Ecto neural progenitor cell (in vitro differentiated cells): ENCODE measurements at places on chromosomes 3 and 15.

DNA sequence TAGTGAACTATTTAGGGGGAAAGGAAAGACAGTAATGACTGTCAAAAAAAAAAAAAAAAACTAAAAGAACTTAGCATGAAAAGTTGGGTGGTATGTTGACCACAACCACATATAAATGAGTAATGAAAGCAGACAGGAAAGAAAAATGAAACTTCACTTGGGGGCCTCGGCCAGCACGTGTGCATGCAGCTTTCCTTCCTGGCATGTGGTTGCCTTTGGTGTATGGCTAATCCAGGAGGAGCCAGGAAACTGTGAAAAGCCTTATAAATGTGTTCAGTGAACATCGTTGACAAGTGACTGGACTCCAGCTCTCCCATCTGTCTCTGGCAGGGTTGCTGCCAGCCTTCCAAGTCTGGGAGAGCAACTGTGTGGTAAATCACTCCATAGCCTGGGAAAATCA is 195.1 kb downstream of the DTWD1 start:
- no peak for DNase-seq

DNA sequence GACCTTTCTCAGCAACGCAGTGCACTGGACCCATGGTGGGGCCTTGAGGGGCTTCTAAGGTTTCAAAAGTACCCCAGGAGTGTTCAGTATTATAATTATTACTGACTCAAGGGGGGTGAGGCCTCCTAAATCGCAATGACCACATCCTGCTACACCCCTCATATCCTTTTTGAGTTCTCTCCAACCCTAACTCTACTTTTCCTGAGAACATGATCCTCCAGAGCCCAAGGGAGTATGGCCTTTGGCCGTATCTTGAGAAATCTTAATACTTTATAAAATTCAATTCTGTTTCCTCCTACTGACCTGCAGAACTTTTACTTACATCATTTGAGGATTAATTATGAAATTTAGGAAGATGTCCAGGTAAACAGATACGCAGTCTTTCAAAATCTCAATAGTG is 30.4 kb upstream of the RARRES1 start:
- no peak for DNase-seq

DNA sequence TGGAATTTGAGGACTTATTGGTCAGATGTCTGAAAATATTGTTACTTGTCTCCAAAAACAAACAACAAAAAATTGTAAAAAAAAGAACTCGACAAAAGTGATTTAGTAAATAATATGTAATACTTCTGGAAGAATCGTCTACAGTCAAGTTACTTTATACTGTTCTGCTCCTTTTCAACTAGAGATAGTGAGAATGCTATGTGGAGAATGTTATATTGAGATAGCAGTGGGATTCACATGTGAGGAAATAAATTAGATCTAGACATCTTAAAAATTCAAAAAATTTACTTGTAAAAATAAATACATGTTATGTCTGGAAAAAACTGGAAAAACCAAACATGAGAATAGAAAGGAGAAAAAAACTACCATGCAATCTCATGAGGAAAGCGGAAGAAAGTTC is 64.9 kb downstream of the SGO1 start:
- no peak for DNase-seq

GRCh38 chr3:192422997-192423342 is 304.4 kb downstream of the FGF12 start:
- no peak for DNase-seq

DNA sequence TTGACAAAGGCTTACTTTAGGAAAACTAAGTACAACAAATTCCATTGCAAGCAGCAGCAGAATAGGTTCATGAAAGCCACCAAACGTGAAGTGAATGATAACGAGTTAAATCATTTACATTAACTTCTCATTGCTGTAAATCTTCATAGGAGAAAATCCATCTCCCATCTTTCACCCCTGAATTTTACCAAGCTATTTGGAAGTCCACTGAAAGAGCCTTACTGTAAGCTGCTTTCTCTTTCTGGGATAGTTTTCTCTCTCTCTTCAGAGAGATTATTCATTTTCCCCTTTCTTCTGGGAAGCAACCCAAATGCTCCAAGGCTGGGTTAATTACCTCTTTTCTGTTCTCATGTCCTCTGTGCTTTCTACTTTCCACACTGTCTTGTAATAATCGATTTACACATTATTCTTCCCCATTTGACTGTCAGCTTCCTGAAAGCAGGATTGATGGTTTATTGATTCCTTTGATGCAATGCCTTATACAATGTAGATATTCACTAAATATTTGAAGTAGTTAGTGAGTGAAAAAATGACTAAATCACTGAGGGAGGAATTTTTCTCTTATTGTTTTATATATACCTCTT is 914.3 kb upstream of the ARPP21 start:
- no peak for DNase-seq

GRCh38 chr15:85097250-85097649 is 115.6 kb downstream of the PDE8A start:
- DNase-seq, result no peak

- DNase-seq, result peak; percentile 78
Observed at GRCh38 chr3:53375019-53375418, 27.7 kb upstream of the DCP1A start.

DNA sequence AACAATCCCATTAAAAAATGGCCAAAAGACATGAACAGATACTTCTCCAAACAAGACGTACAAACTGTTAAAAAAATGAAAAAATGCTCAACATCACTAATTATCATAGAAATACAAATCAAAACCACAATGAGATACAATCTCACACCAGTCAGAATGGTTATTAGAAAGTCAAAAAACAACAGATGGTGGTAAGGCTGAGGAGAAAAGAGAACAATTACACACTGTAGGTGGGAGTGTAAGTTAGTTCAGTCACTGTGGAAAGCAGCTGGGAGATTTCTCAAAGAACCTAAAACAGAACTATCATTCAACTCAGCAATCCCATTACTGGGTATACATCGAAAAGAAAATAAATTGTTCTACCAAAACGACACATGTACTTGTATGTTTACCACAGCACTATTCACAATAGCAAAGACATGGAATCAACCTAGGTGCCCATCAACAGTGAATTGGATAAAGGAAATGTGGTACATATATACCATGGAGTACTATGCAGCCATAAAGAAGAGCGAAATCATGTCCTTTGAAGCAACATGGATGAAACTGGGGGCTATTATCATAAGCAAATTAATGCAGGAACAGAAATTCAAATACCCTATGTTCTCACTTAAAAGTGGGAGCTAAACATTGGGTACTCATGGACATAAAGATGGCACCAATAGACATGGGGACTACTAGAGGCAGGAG is 51.5 kb downstream of the MYO1E start:
- DNase-seq, result no peak

GRCh38 chr3:126982126-126982470 is 817 bp upstream of the PLXNA1 start:
- no peak for DNase-seq

- no peak for DNase-seq
Observed at GRCh38 chr3:52518723-52519444, 14.8 kb downstream of the NT5DC2 start.

DNA sequence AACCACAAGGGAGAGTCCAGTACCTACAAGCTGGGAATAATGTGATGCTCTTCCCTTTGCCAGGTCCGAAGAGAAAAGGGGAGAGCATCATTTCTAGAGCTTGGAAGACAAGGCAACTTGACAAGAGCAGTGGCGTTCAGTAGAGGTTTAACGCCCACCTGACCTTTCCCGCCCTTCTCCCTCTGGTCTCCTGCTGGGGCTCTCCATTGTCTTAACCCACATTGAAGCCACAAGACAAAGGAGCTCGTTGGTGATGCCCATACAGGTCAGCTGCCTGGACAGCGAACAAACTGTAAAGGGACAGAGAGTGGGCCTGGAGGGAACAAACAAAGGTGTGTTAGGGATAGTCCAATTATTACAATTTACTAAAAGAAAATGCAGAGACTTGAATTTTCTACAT is 13.1 kb upstream of the DUT start:
- no peak for DNase-seq

DNA sequence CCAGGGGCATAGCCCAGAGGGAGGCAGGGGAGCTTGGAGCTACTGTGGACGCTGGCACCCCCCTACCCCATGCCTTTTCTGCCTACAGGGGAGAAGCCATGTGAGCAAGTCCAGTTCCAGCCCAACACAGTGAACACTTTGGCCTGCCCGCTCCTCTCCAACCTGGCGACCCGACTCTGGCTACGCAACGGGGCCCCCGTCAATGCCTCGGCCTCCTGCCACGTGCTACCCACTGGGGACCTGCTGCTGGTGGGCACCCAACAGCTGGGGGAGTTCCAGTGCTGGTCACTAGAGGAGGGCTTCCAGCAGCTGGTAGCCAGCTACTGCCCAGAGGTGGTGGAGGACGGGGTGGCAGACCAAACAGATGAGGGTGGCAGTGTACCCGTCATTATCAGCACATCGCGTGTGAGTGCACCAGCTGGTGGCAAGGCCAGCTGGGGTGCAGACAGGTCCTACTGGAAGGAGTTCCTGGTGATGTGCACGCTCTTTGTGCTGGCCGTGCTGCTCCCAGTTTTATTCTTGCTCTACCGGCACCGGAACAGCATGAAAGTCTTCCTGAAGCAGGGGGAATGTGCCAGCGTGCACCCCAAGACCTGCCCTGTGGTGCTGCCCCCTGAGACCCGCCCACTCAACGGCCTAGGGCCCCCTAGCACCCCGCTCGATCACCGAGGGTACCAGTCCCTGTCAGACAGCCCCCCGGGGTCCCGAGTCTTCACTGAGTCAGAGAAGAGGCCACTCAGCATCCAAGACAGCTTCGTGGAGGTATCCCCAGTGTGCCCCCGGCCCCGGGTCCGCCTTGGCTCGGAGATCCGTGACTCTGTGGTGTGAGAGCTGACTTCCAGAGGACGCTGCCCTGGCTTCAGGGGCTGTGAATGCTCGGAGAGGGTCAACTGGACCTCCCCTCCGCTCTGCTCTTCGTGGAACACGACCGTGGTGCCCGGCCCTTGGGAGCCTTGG is 5.6 kb downstream of the CIB1 start:
- no peak for DNase-seq

DNA sequence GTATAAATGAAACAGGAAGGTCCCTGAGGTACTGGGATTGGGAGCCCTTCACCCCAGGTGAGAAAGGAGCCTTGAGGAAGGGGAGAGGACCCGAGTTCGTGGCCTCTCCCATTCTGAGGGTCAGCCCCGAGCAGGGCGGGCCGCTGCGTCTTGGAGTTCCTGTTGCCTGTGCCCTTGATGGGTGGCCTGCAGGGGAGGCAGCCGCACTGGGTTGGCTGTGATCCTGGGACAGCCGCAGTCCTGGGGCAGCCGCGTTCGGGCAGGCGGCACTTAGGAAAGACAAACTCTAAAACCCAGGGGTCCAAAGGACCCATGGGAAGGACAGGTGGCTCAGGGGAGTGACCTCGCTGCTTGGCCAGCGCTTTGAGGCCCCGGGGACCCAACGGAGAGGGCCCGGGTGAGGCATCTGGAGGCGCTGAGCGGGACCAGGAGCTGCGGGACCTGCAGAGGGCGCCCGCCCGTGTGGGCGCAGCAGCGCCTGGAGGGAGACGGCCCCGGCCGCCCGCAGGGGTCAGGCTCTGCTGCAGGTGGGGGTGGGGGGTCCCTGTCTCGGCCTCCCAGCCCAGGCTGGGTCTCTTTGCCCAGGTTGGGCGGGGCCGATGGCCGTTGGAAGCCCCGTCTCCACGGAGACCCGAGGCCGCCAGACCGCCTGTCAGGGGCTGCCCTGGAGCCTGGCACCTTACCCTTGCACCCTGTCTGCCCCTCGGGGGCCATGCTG is 65.1 kb downstream of the HMCES start:
- peak; percentile 81 for DNase-seq

DNA sequence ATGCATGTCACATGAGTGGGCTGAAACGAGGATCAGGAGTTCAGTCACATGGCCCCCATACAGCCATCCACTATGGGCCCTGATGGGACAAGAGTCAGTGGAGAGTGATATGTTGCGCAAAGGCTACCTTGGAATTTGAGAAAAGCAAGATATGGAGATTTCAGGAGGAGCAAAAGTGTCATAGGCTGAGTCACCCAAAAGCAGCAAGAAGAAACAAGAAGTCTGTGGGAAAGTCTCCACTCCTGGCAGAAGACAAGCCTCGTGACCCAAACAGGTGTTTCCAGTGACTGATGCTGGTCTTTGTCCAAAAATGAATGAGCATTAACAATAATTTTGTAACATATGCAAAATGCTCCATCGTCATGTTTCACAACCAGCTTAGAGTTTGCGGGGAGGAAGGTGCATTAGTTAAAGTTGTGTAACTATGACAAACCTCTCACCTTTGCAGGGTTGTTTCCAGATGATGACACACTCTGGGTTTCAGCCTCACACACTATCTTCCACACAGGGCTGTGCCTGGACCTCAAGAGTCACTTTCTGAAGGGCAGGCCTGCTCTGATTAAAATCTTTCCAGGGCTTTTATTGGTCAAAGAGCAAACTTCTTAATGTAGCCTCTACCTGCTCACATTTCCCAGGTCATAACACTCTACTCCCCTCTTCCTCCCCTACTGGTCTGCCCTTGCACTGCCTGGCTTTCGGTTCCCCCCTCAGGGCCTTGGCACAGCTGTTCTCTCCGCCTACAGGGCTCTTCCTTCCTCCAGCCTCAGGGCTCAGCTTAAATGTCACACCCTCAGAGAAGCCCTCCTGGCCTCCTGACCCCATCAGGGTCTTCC is 3.9 kb upstream of the DNASE1L3 start:
- no peak for DNase-seq

- no peak for DNase-seq
Observed at GRCh38 chr3:192935441-192935840, 17.8 kb upstream of the MB21D2 start.

DNA sequence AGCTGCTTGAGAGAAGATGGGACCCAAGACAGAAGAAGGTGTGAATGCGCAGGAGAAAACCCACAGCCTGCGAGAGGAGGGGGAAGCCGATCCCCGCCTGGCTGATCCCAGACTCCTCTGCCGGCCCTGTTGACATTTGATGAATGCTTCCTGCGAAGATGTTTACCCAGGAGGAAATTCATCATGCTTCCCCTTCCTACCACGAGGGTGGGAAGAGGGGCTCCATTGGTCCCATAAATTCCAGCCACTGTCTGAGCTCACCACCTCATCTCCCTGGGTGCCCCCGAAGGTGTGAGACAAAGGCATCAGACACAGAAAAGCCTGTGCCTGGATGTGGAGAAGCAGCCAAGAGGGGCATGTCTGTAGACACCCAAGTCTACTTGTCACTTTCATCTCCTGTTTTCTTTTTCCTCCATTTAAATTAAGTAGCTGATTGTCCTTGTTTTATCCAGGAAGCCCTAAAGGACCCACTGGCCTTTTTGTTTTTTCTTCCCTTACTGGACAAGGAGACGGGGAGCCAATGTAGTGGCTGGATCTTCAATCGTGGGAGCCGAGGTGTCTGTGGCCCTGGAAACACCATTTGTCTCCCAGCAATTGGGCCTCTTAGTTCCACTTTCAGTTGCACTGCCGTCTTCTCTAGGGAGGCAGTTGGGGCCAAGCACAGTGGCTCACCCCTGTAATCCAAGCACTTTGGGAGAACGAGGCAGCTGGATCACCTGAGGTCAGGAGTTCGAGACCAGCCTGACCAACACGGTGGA is 95.3 kb upstream of the HES1 start:
- DNase-seq, result no peak

- no peak for DNase-seq
Observed at GRCh38 chr3:177852001-177852807, 654.9 kb upstream of the TBL1XR1 start.

GRCh38 chr3:58697561-58697960 is 31.0 kb upstream of the FAM3D start:
- DNase-seq, result no peak

- DNase-seq, result no peak
Observed at GRCh38 chr15:71564217-71564616, 246.1 kb upstream of the NR2E3 start.
